ENCODE measurements at places on chromosomes 2 and 18.

- peak; percentile 88 for DNase-seq
Measured at GRCh38 chr18:524466-524865, 24.0 kb upstream of the COLEC12 start.

- no peak for DNase-seq
Measured at GRCh38 chr2:199602271-199602895, 144.6 kb upstream of the SATB2 start.

DNA sequence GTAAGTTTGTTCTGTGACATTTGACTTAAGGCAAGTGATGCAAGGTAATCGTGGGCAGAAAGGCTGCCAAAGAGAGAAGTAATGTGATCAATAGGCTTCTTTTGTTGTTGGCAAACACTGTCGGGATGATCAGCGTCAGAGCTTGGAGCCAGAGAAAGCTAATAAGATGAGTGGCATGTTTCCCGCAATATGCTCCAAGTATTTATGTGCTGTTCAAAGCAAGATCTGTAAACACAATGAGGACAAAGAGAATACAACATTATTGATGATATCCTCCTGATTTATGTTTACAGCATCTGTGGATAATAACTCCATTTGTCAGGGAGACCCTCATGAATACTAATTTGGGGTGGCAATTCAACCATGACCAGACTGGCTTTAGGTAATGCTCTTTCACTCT, 603.3 kb downstream of the TDRD15 start:
- no peak for DNase-seq

GRCh38 chr18:11154368-11154989, 5.1 kb upstream of the PIEZO2 start:
- DNase-seq: peak; percentile 55

DNA sequence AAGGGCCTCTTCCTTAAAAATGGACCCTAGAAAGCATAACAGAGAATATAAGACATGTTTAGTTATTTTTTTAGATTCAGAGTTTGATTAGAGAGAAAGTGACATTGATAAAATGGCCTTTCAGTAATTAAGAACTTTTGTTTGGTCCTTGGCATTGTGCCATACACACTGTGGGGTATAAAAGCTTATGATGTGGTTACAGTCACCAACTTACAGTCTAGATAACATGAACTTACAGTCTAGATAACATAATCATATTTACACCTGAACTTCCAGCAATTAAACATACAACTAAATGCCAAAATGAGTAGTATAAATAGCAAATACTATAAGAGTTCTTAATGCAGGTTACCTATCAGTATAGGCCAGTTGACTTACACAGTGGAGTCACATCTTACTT, 25.6 kb upstream of the EFEMP1 start:
- no peak for DNase-seq

- no peak for DNase-seq
Measured at GRCh38 chr2:195694553-195694952, 37.5 kb downstream of the SLC39A10 start.

- no peak for DNase-seq
Measured at GRCh38 chr18:77025123-77025522, 107.5 kb downstream of the MBP start.

GRCh38 chr2:124604940-124605339, 579.9 kb downstream of the CNTNAP5 start:
- no peak for DNase-seq

GRCh38 chr2:181818840-181819239, 72.7 kb upstream of the ITPRID2 start:
- DNase-seq: no peak

DNA sequence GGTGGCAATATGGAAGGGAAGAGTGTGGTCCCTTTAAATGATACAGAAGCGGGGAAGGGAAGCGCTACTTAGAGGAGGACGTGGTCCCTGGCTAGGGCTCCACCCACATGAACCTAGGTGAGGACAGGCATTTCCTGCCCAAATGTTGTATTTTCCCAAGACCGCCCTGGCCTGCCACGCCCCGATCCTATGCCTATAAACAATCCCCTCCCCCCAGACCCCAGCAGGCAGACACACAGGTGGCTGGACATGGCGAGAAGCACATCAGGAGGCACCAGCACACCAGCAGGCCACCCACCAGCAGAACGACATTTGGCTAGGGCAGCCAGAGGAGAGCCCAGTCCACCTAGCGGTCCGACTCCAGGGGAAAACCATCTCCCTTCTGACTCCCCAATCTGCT, 47.2 kb downstream of the METTL8 start:
- DNase-seq: no peak

DNA sequence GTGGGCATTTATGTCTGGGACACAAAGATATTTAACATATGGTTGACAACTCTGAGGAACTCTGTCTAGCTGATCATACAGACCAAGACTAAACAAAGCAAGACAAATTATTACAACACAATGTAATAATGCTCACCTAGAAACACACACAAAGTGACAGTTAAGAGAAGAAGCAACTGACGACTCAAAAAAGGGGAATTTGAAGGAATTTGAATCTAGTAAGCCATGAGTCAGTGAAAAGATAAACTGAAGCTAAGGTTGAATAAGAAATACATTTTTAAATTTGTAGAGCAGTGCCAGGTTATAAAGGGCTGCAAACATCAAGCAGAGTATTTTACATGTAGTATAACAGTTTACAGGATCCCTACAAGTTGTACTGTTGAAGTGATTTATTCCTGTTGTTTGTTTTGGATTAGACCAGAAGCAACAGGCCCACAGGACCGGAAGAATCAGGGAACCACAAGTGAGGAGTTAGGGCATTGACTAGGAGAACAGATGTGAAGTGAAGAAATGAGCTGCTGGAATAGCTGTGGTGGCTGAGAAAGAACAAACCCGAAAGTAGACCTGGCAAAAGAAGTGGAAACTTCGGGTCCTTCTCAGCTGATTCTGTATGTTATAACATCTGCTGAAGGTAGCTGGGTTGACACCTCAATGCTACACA, 35.6 kb downstream of the IFIH1 start:
- DNase-seq: peak; percentile 74

DNA sequence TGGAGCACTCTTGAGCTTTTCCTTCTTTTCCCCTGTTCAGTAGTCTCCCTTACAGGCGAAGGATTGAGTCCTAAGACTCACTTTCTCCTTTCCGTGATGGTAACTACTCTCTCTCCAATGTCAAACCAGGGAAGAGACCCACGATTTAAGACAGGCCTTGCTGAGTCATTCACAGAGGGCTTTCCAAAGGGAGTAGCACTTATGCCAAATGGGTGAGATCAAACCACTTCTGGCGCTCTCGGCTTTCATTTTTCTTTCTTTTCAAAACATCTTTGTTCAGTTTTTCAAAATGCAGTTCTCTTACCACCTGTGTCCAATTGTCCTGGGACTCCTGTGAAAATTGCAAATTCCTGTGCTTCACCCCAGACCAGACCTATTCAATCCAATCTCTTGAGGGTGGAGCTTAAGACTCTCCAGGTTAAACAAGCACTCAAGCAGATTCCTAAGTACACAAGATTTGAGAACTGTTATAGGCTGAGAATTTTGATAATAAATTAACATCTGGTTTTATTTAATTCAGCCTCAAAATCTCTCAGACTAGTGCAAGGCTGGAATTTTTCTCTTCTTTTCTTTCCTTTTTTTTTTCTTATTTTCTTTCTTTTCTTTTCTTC, 14.4 kb upstream of the MRPL19 start:
- peak; percentile 68 for DNase-seq

DNA sequence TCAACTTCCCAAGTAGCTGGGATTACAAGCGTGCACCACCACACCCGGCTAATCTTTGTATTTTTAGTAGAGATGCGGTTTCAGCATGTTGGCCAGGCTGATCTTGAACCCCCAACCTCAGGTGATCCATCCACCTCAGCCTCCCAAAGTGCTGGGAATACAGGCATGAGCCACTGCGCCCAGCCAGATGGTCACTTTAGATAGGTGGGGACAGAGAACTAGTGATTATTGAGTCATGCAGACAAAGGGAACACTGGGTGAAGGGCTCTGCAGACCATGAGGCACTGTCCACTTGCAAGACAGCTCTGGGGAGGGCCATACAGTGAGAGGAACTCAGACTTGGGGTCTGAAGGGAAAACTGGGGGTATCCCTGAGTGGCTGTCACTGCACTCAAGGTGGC, 58.4 kb upstream of the POMC start:
- no peak for DNase-seq

DNA sequence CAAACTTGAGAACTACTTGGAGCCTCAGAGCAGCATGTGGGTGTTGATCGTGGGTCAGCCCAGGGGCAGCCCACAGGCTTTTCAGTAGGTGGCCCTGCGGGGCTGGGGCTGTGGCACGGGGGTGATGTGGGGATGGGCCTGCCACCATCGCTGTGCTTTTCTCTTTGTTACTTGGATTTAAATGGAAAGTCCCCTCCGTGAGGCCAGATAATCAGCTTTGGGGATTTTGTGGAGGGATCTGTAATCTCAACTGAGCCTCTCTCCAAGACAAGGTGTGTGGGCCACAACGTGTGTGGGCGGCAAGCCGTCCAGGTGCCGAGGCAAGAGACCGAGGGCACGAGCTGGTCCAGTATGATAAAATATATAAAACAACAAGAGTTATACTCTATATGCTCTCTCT, 16.7 kb downstream of the COLEC11 start:
- DNase-seq: no peak

- peak; percentile 41 for DNase-seq
Measured at GRCh38 chr2:113980946-113981345, 91.1 kb downstream of the ACTR3 start.

DNA sequence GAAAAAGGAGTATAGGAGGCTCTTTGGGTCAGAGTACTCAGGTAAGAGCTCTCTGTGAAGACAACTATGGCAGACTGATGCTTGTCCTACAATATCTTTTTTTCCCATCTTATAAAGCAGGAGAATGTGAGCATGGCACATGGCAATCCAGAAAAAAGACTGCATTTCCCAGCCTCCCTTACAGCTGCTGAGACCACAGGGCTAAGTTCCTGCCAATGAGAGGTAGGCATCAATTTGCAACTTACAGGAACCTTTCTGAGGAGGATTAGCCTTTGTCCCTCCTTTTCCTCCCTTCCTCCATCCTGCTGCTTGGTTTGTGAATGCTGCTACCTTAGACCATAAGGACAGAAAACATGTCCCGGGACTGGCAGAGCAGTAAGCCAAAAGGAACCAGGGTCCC, 37.8 kb upstream of the ST8SIA5 start:
- no peak for DNase-seq

DNA sequence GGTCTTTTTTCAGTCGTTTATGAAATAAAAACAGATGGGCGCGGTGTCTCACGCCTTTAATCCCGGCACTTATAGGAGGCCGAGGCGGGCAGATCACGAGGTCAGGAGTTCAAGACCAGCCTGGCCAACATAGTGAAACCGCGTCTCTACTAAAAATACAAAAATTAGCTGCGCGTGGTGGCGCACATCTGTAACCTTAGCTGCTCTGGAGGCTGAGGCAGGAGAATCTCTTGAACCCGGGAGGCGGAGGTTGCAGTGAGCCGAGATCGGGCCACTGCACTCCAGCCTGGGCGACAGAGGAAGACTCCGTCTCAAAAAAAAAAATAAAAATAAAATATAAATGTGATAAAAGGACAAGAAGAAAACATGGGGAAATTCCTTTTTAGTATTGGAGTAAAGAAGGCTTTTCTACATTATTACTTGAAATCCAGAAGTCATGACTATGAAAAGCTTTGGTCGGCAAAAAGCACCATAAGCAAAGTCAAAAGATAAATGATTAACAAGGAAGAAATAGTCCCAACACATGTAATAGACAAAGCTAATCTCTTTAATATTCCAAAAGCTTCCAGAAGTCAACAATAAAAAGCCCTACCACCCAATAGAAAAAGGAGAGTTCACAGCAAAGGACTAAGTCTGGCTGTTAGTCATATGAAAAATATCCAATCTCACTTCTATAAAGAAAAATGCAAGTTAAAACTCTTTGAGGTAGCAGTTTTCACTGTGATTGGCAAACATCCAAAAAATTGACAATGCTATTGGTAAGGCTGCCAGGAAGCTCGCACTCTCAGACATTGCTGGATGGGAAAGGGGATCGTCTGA, 1.4 kb upstream of the FAM168B start:
- DNase-seq: no peak

GRCh38 chr18:48265328-48265727, 143.9 kb downstream of the ZBTB7C start:
- no peak for DNase-seq

DNA sequence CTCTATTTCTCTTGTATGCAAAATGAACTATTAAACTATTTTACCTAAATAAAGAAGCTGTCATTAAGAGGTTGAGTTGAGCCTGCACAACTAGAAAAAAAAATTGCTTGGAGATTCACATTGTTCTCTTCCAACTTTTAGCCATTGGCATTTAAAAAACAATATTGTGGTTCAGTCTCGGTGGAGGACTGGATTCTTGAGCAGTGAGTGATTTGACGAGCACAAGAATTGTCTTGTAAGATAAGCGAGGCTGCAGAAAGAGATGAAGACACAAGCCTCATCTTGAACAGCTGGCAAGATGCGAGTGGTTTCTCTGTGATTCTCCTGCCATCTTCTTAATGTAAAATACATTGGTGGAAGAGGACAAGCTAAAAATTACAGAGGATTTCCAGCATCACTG, 67.0 kb downstream of the GALR1 start:
- peak; percentile 6 for DNase-seq

- DNase-seq: peak; percentile 91
Measured at GRCh38 chr2:202317080-202317857, 51.7 kb downstream of the NOP58 start.

GRCh38 chr2:144490857-144491256, 29.1 kb downstream of the ZEB2 start:
- DNase-seq: no peak

- DNase-seq: no peak
Measured at GRCh38 chr2:213185147-213185822, 33.9 kb upstream of the IKZF2 start.

DNA sequence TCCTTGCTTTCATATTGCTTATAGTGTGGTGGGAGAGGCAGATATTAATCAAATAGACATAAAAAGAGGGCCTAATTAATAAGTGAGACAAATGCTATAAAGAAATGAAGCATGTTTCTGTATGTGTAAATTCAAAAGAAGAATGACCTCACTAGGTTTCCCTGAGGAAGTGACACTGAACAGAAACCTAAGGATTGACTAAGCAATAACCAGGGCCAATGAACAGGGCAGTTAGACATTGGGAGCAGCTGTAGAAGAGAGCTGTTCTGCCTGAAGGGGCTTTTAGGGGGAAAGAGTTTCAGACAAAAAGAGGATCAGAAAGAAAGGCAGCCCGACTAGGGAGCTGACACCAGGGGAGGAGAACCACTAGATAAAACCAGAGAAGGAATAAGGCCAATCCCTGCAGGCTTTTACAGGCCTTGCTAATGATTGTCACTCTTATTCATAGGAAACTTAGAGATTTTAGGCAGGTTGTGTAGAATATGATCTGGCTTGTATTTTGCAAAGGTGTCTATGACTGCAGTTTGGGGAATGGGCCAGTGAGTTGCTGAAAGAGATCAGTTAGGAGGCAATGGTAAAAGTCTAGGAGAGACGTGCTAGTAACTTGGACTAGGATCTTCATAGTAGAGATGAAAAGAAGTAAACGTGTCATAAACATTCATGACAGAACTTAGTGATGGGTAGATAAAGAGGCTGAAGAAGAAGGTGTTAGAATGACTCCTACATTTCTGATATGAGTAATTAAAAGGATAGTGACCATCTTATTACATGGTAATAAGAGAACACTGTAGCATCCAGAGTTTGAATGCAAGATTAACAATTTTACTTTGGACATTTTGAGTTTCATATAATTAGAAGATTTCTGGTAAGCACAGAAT, 26.8 kb upstream of the NABP1 start:
- DNase-seq: no peak

GRCh38 chr2:34288016-34288415, 688.9 kb upstream of the FAM98A start:
- DNase-seq: no peak

Measured in AG10803 (cell line).